ENCODE measurements at places on chromosomes 11 and 22.

GRCh38 chr22:35197886-35198285 is 59.4 kb upstream of the HMGXB4 start:
- no peak for DNase-seq

- DNase-seq = no peak
These were observed 15.1 kb downstream of the PDE2A start for GRCh38 chr11:72658989-72659640.

DNA sequence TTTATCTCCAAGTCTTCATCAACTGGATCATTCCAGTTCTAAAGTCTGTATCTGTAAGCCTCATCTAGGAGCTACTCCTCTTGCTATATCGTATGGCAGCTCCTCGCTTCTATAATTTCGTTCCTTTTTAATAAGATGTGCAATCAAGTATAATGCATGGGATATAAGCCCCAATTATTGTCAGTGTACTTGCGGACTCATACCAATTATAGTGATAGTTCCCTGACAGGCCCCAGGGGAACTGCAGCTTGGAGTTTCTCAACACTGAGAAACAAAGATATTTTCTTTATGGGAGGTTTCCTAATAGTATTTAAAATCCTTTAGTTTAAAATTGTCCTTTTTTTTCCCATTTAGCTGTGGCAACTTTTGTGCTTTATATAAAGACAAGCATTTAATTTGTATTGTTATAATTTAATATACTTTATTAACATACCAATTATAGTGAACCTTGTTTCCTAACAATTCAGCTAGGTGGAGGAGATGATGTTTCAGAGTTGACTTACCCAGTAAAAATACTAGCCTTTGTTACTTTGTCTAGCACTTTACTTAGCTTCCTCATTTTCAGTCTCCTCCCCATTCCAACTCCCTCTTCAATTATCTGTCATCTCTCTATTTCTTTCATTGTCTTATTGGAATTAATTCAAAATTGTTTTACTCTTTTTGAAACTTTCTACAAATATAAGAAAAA is 25.3 kb upstream of the DDX17 start:
- no peak for DNase-seq

DNA sequence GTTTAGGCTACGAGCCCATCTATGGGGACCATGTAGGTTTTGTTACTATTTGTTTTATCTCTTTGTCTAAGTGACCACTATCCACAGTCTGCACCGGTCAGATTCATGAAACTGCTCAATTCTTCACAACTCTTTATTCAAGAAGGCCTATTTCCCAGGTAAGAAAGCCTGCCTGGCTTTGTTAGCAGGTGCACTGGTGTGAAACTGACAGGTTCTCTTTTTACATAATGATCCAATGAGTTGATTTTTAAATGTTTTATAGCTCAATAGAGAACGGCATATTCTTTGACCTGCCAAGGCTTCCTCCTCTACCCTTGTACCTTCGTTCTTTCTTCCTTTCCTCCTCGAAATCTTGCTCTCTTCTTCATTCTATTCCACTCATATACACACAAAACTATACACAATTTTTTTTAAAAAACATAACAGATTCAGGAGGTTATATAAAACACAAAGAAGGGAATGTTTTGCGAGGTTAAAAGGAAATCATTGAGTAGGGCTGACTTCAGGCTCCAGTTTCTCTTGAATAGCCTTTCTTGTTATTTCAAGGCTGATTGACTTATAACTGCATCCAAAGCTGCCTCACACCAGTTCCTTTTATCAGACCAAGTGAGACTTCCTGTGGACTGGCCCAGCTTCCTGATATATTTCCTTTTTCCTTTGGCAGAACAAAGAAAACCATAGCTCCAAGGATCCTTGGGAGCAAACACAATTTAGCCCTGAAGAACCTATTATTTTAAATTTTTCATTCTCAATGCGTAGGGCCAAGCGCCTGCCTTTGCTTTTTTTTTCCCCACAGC is 11.4 kb downstream of the FLI1 start:
- no peak for DNase-seq

DNA sequence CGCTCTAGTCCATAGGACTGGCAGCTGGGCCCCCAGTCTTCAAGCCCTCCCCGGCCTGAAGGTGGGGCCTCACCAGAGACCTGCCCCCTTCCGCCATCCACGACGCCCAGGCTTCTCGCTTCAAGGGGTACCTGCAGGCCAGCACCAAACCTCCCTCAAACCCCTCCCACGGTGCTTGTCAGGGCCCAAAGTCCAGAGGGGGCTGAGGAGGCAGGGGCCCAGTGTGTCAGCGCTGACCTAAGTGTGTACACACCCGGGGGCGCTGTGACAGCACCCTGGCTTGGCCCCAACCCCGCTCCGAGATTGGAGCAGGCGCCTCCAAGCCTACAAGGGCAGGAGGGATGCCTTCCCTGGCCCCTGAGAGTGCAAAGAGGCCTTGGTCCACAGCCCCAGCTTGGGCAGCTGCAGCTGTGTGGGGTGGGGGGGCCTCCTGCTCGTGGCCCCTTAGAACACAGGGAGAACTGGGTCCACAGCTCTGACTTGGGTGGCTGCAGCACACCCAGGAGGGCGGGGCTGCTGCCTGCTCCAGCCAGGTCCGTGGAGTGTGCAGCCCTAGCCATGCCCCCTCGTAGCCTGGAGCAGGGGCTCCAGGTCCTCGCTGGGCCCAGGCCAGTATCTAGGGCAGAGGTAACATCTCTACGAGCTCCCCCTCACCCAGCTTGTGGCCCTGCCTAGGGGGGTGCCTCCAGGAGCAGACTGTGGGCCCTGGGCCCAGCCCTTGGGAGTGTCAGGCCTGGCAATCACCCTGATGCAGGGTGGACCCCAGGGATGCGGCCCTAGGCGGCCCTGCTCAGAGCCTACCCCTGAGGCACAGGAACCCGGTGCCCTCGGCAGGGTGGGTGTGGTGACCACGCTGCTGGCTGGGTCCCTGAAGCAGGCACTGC is 4.9 kb downstream of the SBF2 start:
- no peak for DNase-seq

DNA sequence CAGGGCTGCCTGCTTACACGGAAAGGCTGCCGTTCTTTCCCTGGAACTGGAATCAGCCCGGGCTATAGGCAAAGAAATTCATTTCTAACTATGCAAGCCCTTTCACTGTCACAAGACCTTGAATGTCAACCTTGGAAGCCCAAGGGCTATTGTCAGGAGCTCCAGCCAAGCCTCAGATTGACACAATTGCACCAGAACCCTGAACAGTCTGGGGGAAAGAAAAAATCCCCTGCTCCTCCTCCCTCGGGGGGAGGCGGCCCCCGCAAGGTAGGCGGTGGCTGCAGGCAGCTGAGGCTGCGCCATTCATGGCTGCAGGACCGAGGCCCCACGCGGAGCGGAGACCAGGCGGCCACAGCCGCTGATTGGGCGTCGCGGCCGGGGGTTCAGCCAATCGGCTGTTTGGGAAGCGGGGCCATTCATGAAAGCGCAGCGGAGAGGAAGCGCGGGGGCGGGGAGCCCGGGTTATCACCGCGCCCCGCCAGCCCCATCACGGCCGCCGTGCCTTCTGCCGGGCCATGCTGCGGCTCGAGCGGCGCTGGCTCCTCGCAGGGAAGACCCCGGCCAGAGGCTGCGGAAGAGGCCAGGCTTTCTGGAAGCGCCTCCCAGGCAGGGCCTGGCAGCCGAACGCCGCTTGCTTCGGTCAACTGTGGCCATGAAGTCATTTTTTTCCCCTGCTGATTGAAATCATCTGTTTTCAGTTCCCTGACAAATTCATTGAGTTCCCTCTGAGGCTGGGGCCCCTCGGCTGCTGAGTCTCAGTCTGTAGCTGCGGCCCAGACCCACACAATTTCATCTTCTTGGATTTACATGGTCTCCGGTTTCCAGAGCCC is 38.1 kb upstream of the LINC01488 start:
- DNase-seq = peak; percentile 98

GRCh38 chr22:43110927-43111623 is 525 bp downstream of the BIK start:
- DNase-seq = no peak

DNA sequence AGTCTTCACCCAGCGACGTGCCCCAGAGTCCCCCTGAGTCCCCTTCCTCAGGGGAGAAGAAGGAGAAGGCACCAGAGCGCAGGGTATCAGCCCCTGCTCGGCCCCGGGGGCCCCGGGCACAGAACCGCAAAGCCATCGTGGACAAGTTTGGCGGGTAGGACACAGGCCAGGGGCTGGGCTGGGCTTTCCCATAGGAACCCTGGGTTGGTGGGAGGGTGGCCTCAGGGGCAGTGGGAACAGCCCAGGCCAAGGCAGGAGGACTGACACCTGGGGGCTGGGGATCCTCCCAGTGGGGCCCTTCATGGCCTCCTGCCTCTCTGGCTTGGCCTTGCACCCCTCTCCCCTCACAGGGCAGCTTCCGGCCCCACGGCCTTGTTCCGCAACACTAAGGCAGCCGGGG is 8.5 kb downstream of the SMTNL1 start:
- DNase-seq = no peak

DNA sequence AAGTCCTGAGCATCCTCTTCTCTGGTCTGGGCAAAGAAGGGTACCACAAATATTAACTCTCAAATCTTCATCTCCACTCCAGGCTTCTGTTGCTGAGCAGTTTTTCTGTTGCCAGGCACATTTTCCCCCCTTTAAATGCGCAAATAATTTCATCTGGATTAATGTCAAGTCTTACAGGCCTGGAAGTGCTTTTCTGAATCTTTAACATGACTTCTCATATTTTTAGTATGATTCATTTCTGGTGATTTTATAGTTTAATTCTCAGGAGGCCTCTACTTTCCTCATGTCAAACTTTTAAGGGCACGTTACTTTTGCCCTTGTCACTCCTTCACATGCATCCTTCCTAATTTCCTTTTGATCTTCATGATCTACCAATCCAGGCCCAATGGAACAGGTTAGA is 510.2 kb downstream of the METTL15 start:
- DNase-seq = peak; percentile 19
